ENCODE measurements at places on chromosomes 3 and 15. TPM values are rescaled to one million over a fixed set of nuclear protein-coding genes. Genes with fewer than 3 reads are reported as not detected.

GRCh38 chr15:45991863-45992262, 357.0 kb downstream of the SQOR start:
- DNase-seq: no peak

DNA sequence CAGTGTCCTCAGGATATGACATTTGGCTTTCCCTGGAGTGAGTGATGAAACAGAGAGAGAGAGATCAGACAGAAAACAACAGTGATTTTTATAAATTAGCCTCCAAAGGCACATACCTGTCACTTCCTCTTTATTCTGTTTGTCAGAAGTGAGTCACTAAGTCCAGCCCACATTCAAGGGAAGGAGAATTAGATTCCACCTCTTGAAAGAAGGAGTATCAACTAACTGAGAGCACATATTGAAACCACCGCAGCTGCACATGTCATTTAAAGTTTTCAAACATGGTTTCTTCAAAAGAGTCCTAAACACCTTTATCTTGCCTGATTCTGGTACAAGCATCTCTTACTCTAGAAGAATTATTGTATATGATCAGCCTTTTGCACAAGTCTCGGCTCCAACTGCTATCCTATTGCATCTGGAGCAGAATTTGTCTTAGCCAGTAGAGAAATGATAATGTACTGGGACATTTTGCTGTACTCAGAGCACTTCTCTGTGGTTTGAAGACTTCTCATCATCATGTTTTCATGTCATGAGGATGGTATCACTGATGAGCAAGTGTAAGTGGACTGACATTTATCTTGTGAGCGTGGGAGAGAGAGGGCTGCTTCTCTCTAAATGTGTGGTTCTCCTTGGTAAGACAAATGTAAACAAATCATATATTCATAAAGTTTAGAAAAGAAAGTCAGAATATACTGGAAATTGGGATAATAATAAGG, 338.9 kb upstream of the CFAP20DC start:
- DNase-seq: no peak

Gene PARP15
- total RNA-seq: 0.55 TPM

Gene CCR3
- total RNA-seq: not detected

Gene MKRN2OS
- 1.7 TPM for total RNA-seq

Data from progenitor cell of endocrine pancreas (in vitro differentiated cells).